ENCODE measurements at places on chromosomes 2 and 18.

DNA sequence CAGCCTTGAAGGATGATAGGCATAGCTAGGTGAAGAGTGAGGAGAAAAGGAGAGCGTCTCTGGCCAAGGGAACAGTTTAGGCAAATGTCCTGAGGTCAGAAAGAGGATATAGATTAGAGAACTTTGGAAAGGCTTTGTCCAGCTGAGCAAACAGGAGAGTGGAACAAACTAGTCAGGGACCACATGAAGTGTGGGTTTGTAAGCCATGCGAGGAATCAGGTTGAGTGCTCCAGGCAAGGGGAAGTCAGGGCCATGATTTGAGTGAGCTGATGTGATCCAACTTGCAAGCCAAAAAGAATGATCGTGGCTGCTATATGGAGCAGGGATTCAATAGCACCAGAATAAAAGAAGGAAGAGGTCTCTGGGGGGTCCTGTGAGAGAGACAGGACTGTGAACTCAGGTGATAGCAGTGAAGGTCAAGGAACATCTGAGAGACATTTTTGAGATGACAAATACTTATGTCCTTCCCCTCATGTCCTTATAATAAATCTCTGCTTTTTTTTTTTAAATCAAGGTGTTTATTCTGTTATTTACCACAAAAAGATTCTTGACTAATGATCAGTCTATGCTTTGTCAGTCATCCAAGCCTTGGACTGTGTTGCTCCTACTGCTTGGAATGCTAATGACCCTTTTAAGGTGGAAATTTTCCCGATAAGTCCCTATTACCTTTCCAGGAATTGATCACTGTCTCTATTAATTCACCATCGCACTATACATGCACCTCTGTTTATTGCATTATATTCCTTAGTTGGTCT is 472.6 kb downstream of the TXNL1 start:
- no peak for DNase-seq

GRCh38 chr2:10707831-10708230 is 13.6 kb upstream of the ATP6V1C2 start:
- no peak for DNase-seq

DNA sequence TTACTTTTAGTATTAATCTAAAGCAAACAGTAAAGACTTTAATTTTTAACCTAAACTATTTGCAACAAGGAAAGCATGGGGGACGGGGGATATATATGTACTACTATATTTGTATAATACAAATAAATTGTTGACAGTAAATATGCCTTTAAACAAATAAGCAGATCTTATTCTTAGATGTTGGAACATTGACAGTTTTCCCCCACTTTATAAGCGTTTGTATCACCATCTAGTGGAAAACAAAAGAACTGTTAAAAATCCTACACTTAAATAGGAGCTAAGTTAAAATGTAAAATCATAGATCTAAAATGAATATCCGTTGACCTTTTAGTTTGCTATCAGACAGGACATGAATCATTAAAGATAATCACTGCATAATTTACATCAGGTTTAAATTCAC is 50.0 kb downstream of the RBBP8 start:
- no peak for DNase-seq

DNA sequence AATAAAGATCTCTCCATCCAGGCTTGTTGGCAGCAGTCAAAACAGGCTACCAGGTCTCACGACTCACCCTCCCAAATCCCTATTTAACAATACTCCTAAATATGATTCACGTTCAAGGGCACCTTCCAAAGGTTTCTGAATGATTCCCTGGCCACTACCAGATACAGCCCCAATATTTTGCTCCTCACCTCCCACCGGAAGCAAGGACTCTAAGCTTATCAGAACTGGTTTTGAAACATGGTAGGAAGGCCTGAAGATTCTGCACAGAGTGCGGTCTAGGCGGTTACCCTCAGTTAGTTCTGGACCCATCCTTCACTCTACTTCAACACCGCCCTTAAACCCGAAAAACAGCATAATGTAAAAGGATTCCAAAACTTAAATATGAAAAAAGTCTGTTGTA is 5.2 kb downstream of the PPP4R1 start:
- DNase-seq = no peak

DNA sequence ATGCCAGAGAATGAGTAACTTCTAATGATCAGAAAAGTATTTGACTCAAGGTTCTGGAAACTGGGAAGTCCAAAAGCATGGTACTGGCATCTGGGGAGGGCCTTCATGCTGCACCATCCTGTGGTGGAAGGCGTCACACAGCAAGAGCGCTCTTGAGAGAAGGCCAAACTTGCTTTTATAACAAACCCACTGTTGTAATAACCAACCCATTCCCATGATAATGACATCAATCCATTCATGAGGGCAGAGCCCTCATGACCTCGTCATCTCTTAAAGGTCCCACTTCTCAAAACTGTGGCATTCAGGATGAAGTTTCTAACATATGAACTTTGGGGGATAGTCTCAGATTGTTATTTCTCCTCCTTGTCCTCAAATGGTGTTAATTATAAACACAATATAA is 67.8 kb downstream of the COA5 start:
- no peak for DNase-seq

- no peak for DNase-seq
These were observed 22.9 kb downstream of the RBM43 start for GRCh38 chr2:151238527-151239487.
